ENCODE measurements at places on chromosomes 5 and 9.

GRCh38 chr9:93011114-93011513, 47.4 kb upstream of the SUSD3 start:
- DNase-seq, result no peak

- DNase-seq, result no peak
These were observed 188.1 kb downstream of the GABRB2 start for GRCh38 chr5:161358446-161358845.

GRCh38 chr9:87551772-87552217, 54.1 kb downstream of the DAPK1 start:
- no peak for DNase-seq

- DNase-seq, result no peak
These were observed 15.4 kb downstream of the FAM174A start for GRCh38 chr5:100550531-100551051.

GRCh38 chr9:126985870-126986498, 71.4 kb downstream of the RALGPS1 start:
- no peak for DNase-seq

DNA sequence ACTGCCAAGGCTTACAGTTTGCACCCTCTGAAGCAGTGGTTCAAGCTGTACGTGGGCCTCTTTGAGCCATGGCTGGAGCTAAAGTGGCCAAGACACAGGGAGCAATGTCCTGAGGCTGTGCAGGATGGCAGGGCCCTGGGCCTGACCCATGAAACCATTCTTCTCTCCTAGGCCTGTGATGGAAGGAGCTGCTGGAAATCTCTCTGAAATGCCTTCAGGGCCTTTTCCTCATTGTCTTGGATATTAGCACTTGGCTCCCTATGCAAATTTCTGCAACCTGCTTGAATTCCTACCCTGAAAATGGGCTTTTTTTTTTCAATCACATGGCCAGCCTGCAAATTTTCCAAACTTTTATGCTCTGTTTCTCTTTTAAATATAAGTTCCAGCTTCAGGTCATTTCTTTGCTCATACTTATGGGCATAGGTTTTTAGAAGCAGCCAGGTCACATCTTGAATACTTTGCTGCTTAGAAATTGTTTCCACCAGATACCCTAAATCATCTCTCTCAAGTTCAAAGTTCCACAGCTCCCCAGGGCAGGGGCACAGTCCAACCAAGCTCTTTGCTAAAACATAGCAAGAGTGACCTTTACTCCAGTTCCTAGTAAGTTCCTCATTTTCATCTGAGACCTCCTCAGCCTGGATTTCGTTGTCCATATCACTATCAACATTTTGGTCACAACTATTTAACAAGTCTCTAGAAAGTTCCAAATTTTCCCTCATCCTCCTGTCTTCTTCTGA, 138.3 kb downstream of the OSTF1 start:
- no peak for DNase-seq

GRCh38 chr9:38009035-38009501, 60.0 kb downstream of the SHB start:
- no peak for DNase-seq

DNA sequence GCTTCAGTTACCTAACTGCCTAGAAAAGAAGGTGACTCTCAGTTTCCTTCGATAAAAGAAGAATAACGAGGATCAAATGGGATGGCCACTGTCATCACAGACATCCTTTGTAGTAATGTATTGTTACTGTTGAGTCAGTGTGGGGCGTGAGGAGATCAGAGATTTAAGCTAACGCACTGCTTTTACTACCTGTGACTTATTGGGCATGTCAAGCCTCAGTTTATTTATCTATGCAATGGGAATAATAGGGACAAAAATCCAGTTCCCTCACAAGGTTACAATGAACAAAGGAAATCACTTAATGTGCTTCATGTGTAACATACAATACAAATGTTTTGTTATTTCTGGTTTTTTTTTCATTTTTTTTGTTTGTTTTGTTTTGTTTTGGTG, 255 bp upstream of the TRPM6 start:
- no peak for DNase-seq

DNA sequence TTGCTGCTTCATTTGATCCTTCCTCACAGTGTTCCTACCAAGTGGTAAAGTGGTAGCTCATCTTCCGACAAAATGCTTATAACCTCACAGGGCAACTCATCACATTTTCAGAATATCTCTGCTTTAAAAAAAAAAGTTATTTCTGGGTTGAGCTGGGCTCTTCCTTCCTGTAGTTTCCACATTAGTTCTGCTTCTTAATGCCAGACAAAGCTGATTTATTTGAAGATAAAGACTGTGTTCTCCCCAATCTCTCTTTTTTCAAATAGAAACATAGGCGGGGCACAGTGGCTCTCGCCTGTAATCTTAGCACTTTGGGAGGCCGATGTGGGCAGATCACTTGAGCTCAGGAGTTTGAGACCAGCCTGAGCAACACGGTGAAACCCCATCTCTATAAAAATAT, 273.1 kb downstream of the ACTL7B start:
- DNase-seq, result no peak

- no peak for DNase-seq
These were observed 152.4 kb downstream of the BRINP1 start for GRCh38 chr9:119216651-119217331.

- DNase-seq, result no peak
These were observed 218.3 kb upstream of the GLRA1 start for GRCh38 chr5:152142840-152143469.

DNA sequence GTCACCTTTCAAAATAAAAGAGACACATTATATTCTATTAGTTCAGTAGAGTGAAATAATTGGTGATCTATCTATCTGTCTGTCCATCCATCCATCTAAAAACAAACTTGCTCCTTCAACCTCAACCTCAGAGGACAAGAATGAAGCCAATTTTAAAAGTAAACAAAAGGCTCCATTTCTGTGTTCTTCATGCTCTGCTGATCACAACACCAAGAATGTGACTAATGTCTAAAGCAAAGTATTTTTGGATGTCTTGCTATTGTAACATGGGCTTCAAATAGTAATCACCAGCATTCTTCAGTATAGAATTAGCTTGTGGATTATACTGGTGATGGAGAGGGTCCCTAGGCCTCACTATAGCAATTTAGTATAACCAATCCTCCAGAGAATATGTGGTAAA, 1304.4 kb downstream of the MAT2B start:
- DNase-seq, result no peak

GRCh38 chr5:69224520-69224919, 10.2 kb upstream of the CDK7 start:
- no peak for DNase-seq

GRCh38 chr9:79756414-79756813, 184.6 kb downstream of the TLE4 start:
- no peak for DNase-seq

DNA sequence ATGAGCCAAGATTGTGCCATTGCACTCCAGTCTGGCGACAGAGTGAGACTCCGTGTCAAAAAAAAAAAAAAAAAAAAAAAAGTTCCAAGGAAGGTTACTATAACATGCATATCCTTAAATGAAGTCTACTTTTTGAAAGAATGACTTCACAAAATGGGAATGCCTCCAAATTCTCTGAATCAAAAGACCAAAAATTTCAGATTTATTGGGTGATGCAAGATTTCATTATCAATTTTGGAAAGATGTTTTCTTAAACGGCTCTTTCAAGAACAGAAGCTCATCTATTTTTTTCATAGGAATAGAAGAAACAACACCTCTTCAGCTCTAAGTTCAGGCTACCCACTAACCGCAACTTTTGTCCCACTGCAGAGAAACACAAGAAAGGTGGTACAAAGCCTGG, 69.9 kb downstream of the AUH start:
- no peak for DNase-seq

DNA sequence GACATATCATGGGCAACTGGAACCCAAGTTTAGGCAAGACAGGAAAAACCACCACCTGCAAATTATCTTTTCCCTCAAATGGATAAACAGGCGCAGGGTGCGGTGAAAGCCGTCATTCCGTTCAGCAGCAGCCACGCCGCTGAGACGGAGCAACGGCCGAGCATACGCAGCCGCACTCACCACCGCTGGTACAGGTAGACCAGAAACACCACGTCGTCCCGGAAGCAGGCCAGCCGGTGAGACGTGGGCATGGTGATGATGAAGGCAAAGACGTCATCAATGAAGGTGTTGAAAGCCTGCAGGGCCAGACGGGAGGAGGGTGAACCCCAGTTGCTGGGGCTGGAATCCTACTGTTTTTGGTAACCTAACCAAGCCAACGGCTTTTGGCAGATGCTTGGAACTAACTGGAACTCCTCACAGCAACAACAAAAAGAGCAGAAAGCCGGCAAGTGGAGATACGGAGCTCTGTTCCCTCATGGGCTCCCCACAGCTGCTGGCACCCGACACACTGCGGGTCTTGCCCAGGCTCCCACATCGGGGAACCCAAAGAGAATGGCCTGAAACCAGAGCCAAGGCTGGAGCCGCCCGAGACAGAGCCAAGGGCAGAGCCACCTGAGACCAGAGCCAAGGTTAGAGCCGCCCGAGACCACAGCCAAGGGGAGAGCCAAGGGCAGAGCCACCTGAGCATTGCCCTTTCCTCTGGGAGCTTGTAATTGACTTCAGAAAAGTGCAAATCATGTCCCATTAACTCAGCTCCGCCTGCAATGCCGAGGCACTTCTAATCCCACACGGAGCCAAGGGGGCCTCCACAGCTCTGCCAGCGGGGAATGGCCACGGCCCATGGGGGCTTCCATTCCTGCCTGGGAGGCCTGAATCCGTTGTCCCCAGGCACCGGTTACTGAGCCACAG, 24.2 kb downstream of the CLPTM1L start:
- no peak for DNase-seq

DNA sequence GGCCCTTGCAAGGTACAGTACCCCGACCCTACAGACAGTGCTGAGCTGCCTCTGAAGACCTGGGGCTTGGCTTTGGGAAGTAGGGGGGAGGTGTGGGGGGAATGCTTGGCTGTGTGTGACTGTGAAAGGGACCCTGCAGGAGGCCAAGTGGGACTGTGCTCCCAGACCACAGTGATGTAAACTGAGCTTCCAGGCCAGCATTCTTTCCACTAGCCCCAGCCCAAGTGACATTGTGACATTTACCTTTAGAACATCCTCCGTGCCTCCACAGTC, 31.2 kb downstream of the HMCN2 start:
- no peak for DNase-seq

- DNase-seq, result no peak
These were observed 209.9 kb upstream of the DMRT1 start for GRCh38 chr9:631596-631995.

- DNase-seq, result no peak
These were observed 120.6 kb downstream of the HMHB1 start for GRCh38 chr5:143932584-143932983.

DNA sequence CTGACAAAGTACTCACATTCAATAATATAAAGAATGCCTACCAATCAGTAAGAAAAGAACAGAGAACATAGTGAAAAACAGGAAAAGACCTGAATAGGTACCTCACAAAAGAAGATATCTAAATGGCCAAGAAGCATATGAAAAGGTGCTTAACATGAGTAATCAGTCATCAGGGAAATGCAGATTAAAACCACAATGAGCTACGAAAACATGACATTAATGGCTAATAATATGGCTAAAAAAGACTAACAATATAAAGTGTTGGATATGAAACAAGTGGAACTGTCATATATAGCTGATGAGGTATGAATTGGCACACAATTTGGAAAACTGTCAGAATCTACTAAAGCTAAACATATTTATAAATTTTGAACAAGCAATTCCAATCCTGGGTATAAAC, 18.9 kb downstream of the DENND1A start:
- no peak for DNase-seq

GRCh38 chr9:119588874-119589744, 219.9 kb upstream of the BRINP1 start:
- DNase-seq, result no peak

DNA sequence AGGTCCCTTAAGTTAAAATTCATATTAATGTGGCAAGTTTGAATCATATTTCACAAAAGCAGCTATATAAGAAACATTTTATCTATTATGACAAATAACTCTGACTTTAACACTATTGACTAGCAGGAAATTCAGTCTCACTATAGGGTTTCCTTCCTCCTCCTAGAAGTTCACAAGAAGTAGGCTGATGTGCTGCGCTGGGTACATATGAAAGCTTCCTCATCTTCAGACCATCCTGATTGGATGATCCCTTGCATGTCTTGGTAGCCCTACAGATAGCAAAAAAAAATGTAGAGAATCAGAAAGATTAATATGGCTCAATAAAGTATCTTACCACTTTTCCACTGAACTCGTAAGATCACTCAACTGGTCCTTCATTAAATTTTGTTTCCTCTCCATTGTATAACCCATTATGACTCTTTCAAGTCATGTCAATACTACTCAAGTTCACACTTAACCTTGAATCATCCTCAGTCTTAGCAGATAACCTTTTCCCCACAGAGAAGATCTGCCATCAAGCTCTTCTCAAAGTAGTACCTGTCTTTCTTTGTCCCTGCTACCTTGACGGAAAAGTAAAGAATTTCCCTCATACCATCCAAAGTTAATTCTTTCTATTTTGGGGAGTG, 11.5 kb upstream of the PSIP1 start:
- no peak for DNase-seq

DNA sequence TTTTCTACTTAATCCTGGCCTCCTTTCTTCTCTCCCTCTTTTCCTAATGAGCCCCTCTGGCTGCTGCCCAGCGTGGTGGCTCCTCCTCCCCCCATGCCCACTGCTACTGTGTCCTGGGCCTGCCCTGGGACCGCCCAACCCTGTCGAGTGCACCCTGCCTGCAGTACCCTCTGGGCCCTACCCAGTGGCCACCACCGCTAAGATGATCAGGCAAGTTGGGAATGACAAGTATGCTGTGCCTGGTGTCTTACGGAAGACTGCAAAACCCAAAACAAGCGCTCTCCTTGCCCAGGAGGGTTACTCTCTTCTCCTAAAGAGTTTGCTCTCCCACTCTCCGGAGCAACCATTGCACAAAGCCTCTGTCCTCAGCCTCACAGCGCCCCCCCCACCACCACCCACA, 273.7 kb downstream of the SYK start:
- no peak for DNase-seq

DNA sequence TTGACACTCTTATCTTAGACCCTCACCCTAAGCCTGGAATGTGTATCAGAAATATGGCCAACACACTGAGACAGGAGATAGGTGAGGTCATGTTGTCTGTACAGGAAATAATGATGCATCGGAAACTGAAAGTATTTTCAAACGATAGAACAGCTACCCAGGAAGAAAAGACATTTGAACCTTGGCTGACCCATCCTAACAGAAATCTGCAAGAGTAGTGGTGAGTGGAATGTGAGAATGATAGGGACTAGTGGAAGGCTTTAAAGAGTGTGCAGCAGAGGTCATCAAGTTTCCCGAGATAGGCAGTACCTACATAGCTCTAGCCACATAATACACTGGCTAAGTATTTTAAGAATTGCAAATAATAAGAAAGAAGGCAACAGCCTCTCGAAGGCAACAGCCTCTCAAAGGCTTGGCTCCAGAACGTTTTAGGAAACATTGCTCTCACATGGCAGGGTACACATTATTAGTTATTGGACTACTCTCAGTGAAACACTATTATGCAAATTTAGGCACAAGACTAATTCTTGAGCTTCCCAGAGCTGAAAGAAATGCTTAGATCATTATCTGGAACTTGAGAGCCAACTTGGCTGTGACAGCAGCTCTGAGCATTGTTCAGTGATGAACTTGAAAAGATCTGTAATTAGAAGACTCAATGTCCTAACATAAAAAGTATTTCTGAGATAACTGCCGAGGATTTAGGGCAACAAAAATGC, 133.1 kb upstream of the FBXL7 start:
- no peak for DNase-seq

GRCh38 chr5:148998174-148998797, 64.6 kb downstream of the SH3TC2 start:
- DNase-seq, result no peak

GRCh38 chr9:94874316-94874715, 147.8 kb downstream of the AOPEP start:
- no peak for DNase-seq
